Ureter (tissue), 1 donor: ENCODE measurements at places on chromosomes 2 and 18. TPM values are rescaled to one million over a fixed set of nuclear protein-coding genes. Genes with fewer than 3 reads are reported as not detected.

The CABYR gene
- 6.7 TPM for total RNA-seq

DNA sequence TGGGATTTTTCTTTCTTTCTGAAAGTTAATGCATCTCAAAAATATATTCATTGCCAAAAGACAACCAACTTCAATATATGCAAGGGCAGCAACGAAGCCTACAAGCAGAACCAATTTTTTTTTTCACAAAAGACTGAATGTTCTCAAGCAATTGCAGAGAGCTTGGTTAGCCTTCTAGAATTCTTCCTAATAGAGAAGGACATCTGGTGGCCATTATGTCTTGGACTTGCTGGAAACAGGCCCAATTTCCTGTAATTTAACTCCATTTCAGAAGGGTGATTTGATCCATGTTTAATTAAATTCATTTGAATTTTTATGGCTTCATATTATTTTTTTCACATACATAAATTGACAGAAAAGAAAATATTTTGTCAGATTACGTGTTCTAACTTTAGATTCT, 208.0 kb downstream of the TPGS2 start:
- DNase-seq: no peak

DNA sequence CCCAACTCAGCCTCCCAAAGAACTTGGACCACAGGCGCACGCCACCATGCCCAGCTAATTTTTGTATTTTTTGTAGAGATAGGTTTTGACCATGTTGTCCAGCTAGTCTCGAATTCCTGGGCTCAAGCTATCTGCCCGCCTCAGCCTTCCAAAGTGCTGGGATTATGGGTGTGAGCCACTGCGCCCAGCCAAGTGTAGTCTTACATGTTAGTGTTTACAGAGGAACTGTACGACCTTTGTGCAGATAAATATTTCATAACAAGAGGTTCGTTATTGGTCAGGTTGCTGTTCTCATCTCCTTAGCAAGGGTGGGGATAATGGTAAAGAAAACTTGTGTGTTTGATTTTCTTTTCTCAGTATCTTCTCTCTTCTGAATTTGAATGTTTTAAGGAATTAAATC, 46.5 kb downstream of the RALBP1 start:
- no peak for DNase-seq

The RASGRP3 gene
- total RNA-seq: 9.9 TPM

The CYRIA gene
- total RNA-seq: 17.4 TPM

DNA sequence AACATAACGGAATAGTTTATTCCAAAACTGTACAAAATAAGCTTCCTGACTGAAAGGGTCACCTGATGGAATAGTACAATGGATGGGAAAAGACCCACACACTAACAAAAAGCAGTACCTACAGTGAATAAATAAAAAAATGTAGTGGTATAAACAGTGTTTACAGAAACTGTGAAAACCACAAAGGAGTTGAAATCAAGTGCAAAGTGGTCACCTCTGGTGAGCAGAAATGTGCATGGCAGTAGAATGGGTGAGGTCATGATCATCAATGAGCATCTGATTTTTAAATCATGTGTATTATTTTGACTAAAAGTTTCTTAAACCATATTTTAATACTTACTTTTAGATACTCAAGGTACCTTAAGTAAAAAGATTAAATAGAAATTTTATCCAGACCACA, 11.4 kb downstream of the WDSUB1 start:
- DNase-seq: no peak

The PDCD1 gene
- total RNA-seq: 0.57 TPM

The GTF2A1L gene
- total RNA-seq: not detected

The RPRM gene
- total RNA-seq: 7.7 TPM
